ENCODE measurements at places on chromosomes 16 and 17. TPM values are rescaled to one million over a fixed set of nuclear protein-coding genes. Genes with fewer than 3 reads are reported as not detected.
A peak's percentile ranks its signal among the peaks of the same experiment; 100 is the strongest.

- DNase-seq = no peak
These were observed 163.5 kb upstream of the KIF2B start for GRCh38 chr17:53659181-53659580.

DNA sequence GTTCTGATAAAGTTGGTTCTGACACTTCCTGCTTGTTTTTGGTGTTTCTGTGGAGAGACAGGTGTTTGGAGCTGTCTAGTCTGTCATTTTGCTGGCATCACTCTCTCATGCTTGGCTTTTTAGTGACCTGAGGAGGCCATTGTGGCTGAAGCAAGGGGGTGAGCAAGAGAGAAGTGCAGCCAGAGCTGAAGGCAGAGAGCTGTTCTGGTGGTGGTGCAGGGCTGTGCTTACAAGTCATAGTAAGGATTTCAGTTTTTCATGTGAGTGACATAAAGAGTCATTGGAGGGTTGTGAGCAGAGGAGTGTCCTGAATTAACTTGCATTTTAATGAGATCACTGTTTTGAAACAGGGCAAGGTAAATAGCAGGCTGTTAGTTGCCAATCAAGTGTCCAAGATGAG, 97.5 kb downstream of the CHD9 start:
- DNase-seq = no peak

GRCh38 chr17:8153031-8153451, 837 bp upstream of the PER1 start:
- no peak for DNase-seq

GHDC gene
- 41.2 TPM for total RNA-seq

ITGAD gene
- total RNA-seq = 0.13 TPM

PAFAH1B1 gene
- 125 TPM for total RNA-seq

ARHGAP44 gene
- 8.4 TPM for total RNA-seq

SALL1 gene
- 75.3 TPM for total RNA-seq

GRCh38 chr17:7667656-7668406, 17.1 kb downstream of the ATP1B2 start:
- no peak for DNase-seq

- DNase-seq = no peak
These were observed 86.1 kb downstream of the RPA1 start for GRCh38 chr17:1915889-1916288.

DNA sequence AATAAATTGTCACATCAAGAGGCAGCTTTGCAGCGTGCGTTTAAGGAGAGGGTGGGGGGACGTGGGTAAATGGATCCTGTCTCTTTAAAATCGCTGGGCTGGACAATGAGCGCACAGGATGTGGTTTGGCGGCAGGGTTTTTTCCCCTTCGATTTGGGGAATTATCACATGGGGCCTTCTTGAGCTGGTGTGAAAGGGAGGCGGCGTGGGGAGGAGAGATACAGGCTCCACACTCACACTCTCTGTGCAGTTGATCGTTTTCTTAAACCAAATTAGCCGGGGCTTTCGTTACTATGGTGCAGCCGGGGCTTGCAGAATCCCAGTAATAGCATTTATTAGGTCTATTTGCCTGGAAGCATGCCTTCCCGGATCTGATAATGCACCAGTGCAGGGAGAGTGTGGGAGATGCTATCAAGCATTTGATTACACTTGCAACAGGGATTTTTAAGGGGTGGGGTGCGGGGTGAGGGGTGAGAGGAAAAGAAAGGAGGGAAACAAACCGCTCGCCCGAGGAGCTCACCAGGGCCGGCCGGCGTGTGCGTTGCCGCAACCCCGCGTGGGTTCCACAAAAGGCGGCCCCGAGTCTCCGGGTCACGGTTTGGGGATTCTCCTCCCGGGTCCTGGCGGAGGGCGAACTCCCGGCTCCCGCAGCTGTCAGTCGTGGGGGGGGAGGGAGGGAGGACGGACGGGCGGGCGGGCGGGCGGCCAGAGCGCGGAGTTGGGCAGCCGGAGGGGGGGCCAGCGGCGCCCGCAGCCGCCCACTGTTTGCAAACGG, 58.8 kb upstream of the GSE1 start:
- DNase-seq = peak; percentile 74

DNA sequence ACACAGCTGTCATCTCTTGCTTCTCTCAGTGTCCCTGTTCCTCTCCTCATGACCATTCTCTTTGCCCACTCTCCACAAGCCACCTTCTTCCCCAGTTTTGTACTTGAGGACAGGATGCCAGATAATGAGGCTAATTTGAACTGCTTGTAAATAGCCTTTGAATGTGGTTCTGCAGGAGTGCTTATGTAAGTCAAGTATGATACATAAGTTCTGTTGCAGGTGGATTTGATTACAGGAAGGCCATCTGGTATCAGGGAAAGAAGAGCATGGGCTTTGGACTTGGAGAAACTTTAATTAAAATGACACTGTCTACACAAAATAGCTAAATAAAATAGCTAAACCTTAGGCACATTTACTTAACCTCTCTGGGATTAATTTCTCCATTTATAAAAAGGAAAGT, 120.2 kb upstream of the HLF start:
- no peak for DNase-seq

DNA sequence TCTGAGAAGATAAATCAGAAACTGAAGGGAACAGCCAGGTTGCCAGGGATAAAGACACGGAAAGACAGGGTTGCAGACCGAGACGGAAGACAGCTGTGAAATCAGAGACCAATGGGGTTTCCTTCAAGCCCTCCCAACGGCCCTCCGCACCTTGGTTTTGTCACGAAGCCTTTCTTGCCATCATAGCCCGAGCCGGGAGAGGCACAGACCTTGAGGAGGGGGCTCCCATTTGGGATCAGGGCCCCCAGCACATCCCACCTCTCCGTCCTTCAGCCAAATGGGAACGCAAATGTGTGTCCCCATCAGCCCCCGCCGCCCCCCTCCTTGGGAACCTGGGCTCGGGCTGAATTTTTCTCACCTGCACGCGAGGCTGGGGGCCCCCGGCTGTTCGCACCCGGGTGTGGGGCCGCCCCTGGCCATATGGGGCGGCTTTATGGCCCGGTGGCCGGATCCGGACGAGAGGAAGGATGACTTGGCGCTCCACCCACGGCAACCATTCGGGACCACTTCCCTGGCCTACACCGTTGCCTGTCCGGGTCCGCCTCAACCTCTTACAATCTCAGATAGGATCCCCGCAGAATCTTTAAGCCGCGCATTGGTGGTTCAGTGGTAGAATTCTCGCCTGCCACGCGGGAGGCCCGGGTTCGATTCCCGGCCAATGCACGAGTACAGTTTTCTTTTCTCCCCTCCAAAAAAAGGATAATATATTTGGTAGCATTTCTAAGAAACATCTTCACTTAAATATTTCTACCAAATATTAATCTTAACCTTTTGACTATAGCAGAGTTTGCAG, 1.4 kb upstream of the HES7 start:
- peak; percentile 93 for DNase-seq
